Kidney tubule cell (primary cell): ENCODE measurements at places on chromosomes 4 and X.

GRCh38 chr4:149293046-149293649 lies 522.5 kb downstream of the IQCM start:
- no peak for DNase-seq

DNA sequence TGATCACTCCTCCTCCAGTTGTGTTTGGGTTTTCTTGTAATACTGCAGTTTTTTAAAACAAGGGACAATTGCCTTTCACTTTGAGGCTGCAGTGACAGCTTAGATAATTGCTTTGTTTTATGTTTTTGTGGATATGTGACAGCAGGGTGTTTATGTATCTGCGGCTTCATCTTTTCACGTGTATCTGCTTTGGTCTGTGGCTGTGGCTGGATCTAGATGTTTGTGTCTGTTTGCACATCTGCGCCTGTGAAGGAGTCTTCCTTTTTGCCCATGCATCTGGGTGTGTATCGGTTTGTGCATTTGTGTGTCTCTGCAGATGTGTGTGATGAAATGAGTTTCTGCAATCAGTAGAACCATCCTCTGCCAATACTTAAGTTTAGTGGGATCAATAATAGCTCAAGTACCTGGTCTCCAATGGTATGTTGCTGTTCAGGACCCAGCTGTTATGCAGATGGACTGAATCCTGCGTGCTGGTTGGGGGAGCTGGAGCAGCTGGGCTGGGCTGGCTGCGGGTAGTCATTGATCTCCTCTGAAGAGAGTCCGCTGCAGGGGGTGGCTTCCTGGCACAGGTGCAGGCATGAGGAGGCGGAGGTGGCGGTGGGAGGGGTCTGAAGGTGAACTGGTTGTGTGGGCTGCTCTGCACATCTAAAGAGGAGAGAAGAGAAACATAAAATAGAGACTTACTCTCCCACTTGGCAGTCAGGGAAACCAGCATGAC lies 390.3 kb downstream of the SH2D1A start:
- DNase-seq: no peak

- DNase-seq: no peak
Measured at GRCh38 chrX:133951098-133951497, 34.3 kb downstream of the GPC3 start.

- peak; percentile 30 for DNase-seq
Measured at GRCh38 chr4:80235451-80235850, 31.0 kb upstream of the FGF5 start.

DNA sequence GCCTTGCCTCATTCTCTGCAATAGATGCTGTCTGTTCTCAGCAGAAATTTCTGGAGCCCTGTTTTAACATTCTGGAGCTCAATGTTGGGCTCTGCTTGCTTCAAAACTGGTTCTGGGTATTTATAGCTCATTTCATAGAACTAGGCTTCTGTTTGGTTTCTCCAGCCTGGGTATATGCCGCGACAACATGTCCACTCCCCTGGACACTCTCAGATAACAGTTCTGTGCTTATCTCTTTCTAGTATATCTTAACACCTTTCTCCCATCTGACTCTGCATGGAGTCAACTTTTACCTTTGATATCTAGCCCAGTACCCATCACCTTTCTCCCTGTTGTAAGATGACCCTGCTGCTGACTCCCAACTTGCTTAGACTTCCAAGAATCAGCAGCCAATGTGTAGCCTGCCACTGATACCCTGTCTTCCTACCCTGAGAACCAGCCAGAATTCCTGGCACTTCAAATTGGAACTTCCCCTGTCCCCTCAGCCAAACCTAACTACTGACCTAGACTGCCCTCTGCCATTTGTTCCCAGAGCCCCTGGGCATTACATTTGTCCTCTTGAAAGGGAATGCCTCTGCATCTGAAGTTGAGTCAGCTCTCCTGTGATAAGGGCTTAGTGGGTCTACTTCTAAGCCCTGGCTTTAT lies 20.6 kb downstream of the PAGE1 start:
- DNase-seq: no peak

DNA sequence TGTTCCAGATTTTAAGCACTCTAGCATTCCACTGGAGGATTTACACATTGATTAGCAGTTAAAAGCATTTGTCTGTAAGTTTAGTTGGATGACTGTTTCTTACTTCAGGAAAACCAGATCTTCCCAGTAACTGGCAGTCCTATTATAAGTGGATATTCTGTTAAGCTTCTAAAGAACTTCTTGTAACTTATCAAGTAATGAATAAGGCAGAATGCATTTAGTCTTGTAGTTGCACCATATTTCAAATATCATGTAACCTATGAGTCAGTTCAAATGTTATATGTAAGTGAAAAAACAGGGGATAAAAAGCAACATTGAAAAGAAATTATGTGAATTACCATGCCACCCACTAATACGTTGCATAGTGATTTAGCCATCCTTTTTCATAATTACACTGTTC lies 30.2 kb upstream of the TENM3 start:
- no peak for DNase-seq

DNA sequence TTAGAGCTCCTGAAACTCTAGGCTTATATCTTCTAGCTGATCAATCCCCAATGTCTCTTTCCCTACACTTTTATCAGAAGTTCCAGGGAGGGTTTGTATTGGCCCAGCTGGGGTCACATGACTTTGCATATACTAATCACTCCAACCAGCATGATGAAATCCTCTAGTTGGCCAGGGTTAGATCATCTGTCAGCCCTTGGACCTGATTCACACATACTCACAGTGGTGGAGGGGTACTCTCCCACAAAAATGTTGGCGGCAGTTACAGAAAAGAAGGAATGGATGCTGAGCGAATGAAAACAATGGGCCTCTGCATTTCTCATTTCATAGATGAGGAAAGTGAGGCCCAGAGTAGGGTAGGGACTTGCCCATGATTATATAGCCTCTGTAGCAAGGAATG lies 151.1 kb downstream of the PJA1 start:
- peak; percentile 35 for DNase-seq

GRCh38 chr4:142858446-142858845 lies 12.3 kb upstream of the INPP4B start:
- no peak for DNase-seq

- no peak for DNase-seq
Measured at GRCh38 chrX:153612413-153612812, 13.5 kb upstream of the CCNQ start.

- DNase-seq: no peak
Measured at GRCh38 chr4:16739997-16740624, 158.3 kb downstream of the LDB2 start.

- DNase-seq: peak; percentile 45
Measured at GRCh38 chr4:183637461-183637860, 21.5 kb downstream of the RWDD4 start.

DNA sequence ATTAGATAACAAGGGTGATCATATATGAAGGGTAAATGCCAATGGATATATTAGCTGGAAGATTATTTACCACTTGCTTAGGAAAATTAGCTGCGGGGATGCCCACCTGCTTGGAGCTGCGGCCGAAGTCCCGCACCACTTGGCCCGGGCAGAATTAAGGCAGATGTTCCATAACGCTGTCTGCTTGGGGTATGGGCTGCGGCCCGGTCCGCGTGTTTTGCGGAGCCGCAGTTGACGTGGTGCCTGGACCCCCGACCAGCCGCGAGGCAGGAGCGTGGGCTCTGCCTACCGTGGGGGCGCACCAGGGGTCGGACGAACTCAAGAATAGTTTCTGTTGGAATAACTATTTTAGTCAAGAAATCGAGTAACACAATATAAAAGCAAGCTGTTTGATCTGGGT lies 235.2 kb downstream of the CPXCR1 start:
- DNase-seq: no peak

DNA sequence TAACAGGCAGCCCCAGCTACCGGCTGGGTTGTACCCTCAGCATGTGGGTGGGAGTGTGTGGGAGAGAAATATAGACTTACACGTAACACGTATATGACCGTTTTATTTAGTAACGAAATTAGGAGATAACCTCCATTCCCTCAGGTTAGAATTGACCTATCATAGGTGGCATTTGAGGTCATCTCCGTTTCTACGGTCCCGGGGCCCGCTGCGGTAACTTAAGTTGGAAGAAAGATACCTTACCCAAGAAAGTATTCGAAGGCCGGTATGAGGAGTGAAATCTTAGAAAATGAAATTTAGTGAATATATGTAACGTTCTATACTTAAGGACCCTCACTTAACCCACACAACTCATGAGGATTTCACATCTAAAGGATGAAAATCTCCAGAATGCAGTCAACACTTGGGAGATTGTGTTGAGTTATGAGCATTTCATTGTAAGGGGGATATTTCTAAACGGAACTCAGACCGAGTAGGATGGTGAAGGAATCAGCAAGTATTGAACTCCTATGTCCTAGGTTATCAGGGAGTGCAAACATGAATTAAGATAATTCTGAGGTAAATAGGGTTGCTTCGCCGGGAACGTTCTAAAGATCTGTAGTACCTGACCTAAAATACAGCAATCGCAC lies 891 bp downstream of the CISD2 start:
- DNase-seq: no peak

GRCh38 chr4:47774079-47774478 lies 63.8 kb downstream of the CORIN start:
- no peak for DNase-seq

GRCh38 chr4:34371676-34372075 lies 1872.6 kb downstream of the ARAP2 start:
- DNase-seq: no peak

DNA sequence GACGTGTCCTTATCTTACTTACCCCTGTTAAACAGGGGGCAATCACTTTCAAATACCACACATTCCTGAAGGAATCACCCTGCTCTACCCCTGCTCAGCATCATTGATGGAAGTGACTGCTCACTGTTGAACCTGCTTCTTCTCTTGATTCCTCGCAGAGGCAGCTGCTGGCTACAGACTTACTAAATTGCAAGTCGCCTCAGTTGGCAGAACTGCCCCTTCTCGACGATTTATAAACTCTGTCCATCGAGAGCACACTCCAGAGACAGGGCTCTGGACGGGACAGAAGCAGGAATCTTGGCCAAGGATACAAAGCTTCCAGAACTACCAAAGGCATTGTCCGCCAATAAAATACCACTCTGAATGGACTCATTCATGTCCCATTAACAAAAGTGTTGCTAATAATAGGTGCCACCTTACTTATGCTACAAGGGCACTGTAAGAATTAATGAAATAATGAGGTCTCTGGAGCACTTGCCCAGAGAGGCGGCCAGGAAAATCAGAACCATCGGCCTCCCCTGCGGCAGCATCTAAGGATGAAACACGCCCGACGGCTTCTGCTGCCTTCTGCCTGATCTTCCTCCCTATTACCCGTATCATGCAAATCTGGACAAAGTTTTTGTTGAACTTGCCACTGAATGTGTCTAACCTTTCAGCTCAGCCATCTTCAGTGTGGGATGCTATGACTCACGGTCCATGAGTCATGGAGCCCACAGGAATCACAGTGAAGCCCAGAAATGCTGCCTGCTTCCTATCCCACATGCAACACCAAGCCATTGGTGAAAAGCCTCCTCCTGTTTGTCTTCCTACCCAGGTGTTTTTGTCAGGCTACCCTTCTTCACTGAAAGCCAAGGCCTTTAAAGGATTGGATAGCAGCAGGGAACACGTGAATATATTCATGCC lies 164.9 kb downstream of the MAML3 start:
- DNase-seq: peak; percentile 94

DNA sequence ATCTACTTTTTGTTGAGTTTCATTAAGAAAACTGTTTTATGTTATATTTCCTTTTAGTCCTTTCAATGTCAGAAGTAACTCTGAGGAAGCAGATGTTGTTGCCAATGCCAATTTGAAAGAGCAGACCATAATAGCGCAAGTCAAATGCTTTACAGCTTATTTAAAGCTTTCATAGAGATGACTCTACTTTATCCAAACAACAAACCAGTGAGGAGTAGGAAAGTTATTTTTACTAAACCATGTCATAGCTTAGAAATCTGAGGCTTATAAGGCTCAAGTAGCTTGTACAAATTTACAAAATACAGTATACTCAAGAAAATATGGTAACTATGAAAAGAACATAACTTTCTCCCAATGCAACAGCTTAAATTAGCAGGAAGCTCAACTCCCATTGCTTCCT lies 40.1 kb upstream of the SPOCK3 start:
- no peak for DNase-seq

DNA sequence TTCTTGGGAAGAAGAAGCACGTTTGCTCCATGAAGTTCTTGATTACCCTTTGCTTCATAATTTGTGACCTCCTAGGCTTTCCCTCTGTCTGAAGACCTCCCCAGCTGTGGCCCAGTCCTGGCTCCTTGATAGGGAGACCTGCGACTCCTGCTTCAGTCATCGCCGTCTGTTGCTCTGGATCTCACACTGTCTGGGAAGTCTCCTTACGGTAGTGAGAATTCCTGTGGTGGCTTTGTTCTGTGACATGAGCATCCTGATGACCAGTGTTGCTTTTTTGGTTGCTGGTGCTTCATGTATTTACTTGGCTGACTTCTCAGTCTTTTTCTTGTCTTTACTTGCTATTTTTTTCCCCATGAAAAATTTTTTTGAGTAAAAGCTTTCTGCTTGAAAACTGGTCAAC lies 44.2 kb downstream of the JADE1 start:
- peak; percentile 35 for DNase-seq

GRCh38 chr4:128538111-128538882 lies 250.7 kb upstream of the PGRMC2 start:
- no peak for DNase-seq

- DNase-seq: no peak
Measured at GRCh38 chr4:39124885-39125599, 57.3 kb upstream of the WDR19 start.
